ENCODE measurements at places on chromosomes 5 and 9. TPM values are rescaled to one million over a fixed set of nuclear protein-coding genes. Genes with fewer than 3 reads are reported as not detected.

DNA sequence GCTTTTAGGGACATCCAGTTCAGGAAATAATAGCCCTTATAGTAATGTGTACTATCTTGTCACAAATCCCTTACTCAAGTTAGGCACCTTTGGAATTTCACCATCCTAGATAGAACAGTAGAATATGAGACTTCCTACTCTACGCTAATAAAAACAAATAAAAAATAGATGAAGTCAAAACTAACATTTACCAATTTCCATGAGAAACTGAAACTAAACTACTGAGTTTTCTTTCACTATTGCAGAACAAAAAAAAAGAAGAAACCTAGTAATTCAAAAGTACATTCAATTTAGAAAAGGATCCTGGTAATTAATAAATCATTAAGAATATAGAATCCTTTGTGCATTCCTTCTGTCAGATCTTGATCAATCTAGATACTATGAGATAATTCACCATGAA lies 14.0 kb downstream of the STARD4 start:
- DNase-seq, result no peak
- H3K4me1 ChIP-seq, result peaks cover 28% of the 10 kb centered on the region
- no peaks in the 10 kb centered on the region for H3K27me3 ChIP-seq
- no peak overlapping the region for H3K4me3 ChIP-seq
- H3K36me3 ChIP-seq, result peaks cover 79% of the 10 kb centered on the region

FAM151B gene
- 0.43 TPM for total RNA-seq

DNA sequence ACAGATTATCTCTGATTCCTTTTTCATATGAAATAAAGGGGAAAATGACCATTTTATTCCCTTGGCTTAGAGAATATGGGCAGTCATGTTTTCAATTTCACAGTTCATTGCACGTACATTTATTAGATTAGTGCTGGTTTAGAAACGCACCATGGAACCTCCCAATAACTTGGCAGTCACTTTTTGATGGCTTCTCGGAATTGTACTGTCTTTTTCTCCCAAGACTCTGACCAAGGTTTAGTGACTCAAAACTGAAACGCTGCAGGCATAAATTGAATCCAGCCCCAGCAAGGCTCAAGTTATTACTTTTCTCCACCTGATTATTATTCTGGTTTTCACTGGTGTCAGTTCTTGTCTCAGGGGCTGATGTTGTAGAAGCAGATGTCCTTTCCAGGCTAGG lies 55.6 kb upstream of the EGFLAM start:
- peaks cover 2% of the 10 kb centered on the region for H3K27me3 ChIP-seq
- no peak overlapping the region for H3K27ac ChIP-seq
- no peak overlapping the region for H3K4me3 ChIP-seq
- H3K36me3 ChIP-seq, result no peaks in the 10 kb centered on the region

GRCh38 chr9:134624137-134624591 lies 17.4 kb upstream of the COL5A1 start:
- H3K27me3 ChIP-seq, result no peaks in the 10 kb centered on the region
- H3K4me3 ChIP-seq, result no peak overlapping the region
- no peaks in the 10 kb centered on the region for H3K4me1 ChIP-seq
- DNase-seq, result no peak
- H3K36me3 ChIP-seq, result no peaks in the 10 kb centered on the region

- DNase-seq, result no peak
- no peak overlapping the region for H3K4me3 ChIP-seq
- H3K27ac ChIP-seq, result peak overlapping the region; percentile 76
- H3K36me3 ChIP-seq, result no peaks in the 10 kb centered on the region
These were observed 33.4 kb downstream of the C5orf15 start for GRCh38 chr5:133934822-133935666.

DNA sequence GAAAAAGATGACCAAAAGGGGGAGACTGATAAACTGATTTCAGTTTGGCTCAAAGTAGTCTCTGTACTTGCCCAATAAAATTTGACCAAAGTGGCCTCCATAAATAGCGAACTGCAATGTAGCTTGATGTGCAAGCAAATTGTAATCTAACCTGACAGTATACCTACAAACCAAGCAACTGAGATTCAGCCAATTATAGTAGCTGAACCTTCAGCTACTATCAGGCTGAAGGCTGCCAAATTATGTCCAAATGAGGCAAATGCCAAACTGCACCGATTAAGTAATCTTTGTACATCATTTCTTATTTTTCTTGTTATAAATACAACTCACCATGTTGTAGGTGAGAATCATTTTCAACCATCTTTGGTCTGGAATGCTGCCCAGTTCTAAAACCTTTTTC lies 390.6 kb downstream of the CDH9 start:
- no peaks in the 10 kb centered on the region for H3K36me3 ChIP-seq
- no peak overlapping the region for H3K4me3 ChIP-seq
- no peaks in the 10 kb centered on the region for H3K4me1 ChIP-seq
- DNase-seq, result no peak
- no peaks in the 10 kb centered on the region for H3K27me3 ChIP-seq

DNA sequence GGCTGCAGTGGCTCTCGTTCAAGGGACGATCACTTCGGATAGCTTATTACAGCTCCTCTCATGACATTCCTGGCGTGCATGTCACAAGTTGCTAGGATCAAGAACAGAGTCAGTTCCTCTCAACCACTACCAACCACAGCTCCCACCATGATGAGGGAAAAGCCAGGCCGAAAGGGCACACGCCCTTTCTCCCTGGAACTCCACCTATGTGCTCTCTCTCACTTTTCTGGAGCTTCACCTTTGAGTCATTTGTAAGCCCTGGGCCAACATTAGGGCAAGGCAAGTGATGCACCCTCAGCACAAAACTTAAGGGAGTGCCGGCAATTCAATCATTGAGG lies 1.6 kb downstream of the SPACA9 start:
- H3K27me3 ChIP-seq, result peaks cover 4% of the 10 kb centered on the region
- peak overlapping the region; percentile 28 for H3K4me3 ChIP-seq
- no peaks in the 10 kb centered on the region for H3K36me3 ChIP-seq
- no peak for DNase-seq

- no peaks in the 10 kb centered on the region for H3K27me3 ChIP-seq
- no peak overlapping the region for H3K4me3 ChIP-seq
- no peak for DNase-seq
These were observed 1464.7 kb downstream of the EFNA5 start for GRCh38 chr5:106205916-106206571.

DNA sequence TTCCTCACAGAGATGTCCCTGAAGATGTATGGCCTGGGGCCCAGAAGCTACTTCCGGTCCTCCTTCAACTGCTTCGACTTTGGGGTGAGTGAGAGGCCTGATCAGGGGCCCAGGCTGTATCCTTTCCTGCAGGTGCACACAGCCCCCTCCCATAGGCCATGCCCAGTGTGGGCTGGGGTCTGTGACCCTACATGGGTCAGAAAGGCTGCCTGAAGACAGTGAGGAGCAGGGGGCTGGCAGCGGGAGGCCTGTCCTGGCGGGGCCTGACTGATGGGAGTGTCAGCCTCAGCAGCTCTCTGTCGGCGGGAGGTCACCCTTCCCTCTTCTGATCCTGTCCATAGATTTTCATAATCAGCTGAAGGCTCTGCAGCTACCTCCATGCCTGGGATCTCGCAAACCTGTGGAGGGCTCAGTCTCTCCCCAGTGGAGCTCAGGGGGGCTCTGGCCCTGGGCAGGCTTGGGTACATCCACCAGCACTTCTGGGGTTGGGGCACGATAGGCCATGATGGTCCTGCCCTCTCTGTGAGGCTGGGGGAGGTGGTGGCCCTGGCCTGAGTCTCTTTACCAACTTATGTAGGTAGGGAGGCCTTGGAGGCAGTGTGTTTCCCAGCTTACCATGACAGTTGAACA lies 98.5 kb downstream of the CACNA1B start:
- H3K4me3 ChIP-seq, result no peak overlapping the region
- no peak overlapping the region for H3K27ac ChIP-seq
- no peaks in the 10 kb centered on the region for H3K4me1 ChIP-seq
- no peak for DNase-seq
- H3K27me3 ChIP-seq, result no peaks in the 10 kb centered on the region

DNA sequence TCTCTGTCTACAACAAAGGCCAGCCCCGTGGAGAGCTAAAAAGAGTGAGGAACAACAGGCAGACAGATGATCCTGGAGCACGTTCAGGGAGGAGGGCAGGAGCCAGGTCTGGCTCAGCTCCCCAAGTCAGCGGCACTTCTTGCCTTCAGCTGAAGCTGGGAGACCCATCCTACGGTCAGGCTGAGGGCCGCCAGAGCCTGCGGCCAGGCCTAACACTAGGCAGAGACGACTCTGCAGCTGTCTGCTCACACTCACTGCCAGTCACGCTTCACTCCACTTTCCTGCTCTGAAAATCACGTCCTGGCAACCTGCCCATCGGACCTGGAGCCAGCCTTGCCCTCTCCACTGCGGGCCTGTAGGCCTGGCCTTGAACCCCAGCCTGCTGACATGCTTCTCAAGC lies 160.9 kb upstream of the LHFPL2 start:
- H3K27me3 ChIP-seq, result no peaks in the 10 kb centered on the region
- no peaks in the 10 kb centered on the region for H3K36me3 ChIP-seq
- no peak for DNase-seq
- H3K4me1 ChIP-seq, result no peaks in the 10 kb centered on the region
- no peak overlapping the region for H3K27ac ChIP-seq

GRCh38 chr5:170439944-170440269 lies 50.7 kb upstream of the KCNMB1 start:
- DNase-seq, result no peak
- H3K27me3 ChIP-seq, result no peaks in the 10 kb centered on the region
- no peak overlapping the region for H3K4me3 ChIP-seq

- H3K27me3 ChIP-seq, result no peaks in the 10 kb centered on the region
- DNase-seq, result no peak
- no peak overlapping the region for H3K27ac ChIP-seq
- no peaks in the 10 kb centered on the region for H3K4me1 ChIP-seq
- no peaks in the 10 kb centered on the region for H3K36me3 ChIP-seq
These were observed 353.2 kb downstream of the CWC27 start for GRCh38 chr5:65121880-65122436.

DNA sequence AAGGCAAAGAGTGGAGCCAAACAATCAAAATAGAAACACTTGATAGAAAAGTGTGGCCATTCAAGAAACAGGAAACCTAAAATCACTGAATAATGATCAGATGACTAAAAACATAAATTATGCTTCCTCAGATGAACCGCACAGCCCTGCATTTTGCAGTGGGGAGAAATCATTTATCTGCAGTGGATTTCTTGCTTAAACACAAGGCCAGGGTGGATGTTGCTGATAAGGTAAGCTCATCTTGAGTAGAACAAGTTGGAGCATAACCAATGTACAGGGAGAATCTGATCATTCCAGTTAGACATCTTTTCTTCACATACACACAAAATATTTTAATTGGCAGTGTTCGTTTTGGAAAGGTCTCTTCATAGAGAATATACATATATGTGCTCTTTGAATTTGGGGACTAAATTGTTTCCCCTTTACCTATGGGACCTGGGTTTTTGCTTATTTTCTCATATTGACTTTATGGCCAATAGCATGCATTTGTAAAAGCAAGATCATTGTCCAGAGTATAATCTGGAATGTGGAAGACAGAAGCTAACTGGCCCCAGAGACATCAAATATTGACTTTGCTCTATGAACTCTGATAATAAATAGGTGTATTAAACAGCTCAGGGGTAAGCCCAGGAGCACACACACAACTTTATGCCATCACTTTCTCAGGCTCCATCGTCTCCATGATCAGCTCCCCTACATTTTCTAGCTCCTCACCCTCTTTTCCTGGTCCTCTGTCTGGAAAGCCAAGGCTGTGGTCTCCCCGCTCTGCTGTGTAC lies 9.1 kb downstream of the ANKDD1B start:
- no peaks in the 10 kb centered on the region for H3K36me3 ChIP-seq
- H3K27me3 ChIP-seq, result no peaks in the 10 kb centered on the region
- H3K4me3 ChIP-seq, result no peak overlapping the region

EFNA5 gene
- total RNA-seq, result 0.32 TPM

GRCh38 chr9:35905912-35906679 lies at the start of gene HRCT1:
TSS of gene HRCT1 (plus strand) at chr9:35906202. CDS start at chr9:35906288, 86 bp downstream.
- no peak within 1 kb of the TSS for H3K4me3 ChIP-seq
- peaks cover 9% of the 10 kb centered on the region for H3K27me3 ChIP-seq
- no peak for DNase-seq
- peaks cover 36% of the 10 kb centered on the region for H3K4me1 ChIP-seq
- H3K27ac ChIP-seq, result no peak within 1 kb of the TSS

C9orf152 gene
- total RNA-seq, result not detected

CATSPER3 gene
- 0.34 TPM for total RNA-seq

- H3K4me3 ChIP-seq, result no peak overlapping the region
- no peaks in the 10 kb centered on the region for H3K4me1 ChIP-seq
- no peak for DNase-seq
- H3K27ac ChIP-seq, result no peak overlapping the region
These were observed 62.9 kb upstream of the IRX4 start for GRCh38 chr5:1945606-1946005.

- peak within 1 kb of the TSS; percentile 58 for H3K4me3 ChIP-seq
- H3K27ac ChIP-seq, result no peak within 1 kb of the TSS
- H3K27me3 ChIP-seq, result peaks cover 24% of the 10 kb centered on the region
- no peaks in the 10 kb centered on the region for H3K36me3 ChIP-seq
- no peak for DNase-seq
These were observed at the start of gene PTPRD for GRCh38 chr9:10612641-10613398. TSS of gene PTPRD (minus strand) at chr9:10613002.

MLANA gene
- total RNA-seq, result not detected

DNA sequence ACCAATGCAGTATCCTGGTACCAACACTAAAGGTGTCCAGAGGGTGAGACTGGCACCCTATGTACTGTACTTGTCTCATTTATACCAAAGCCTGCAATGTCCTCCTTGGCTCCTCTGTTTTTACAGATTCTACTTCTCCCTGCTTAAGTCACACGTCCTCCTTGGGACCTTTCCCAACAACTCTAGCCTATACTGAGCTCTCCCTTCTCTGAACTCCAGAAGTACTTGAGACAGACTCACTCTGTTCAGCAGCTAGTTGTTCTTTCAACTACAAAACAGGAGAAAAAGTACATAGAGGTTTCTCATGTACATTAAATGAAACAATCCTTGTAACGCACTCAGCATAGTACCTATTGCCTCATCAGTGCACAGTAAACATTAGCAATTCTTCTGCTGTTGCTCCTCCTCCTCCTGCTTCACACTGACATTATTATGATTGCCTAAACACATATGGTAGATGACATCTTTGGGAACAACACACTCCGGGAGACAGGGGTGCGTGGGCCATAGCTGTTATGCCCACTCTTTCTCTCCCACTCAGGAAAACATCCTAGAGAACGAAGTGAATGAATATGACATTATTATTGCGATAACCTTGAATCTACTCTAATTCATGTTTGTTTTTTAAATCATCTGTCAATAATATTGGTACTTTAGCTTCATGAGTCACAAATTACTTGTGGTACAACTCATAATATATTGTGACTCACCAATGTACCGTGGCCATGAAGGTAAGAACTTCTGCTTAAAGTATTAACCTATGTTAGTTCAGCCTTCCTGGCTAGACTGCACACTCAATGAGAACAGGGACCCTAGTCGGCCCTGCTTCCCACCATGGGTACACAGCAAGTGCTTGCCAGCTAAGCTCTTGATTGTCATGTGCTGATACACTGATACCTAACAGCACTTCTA lies 180.3 kb upstream of the ADRA1B start:
- H3K36me3 ChIP-seq, result no peaks in the 10 kb centered on the region
- no peaks in the 10 kb centered on the region for H3K4me1 ChIP-seq
- H3K4me3 ChIP-seq, result no peak overlapping the region
- DNase-seq, result no peak
- peaks cover 6% of the 10 kb centered on the region for H3K27me3 ChIP-seq

- no peaks in the 10 kb centered on the region for H3K27me3 ChIP-seq
- H3K4me1 ChIP-seq, result peaks cover 13% of the 10 kb centered on the region
- DNase-seq, result no peak
- peaks cover 52% of the 10 kb centered on the region for H3K36me3 ChIP-seq
- H3K4me3 ChIP-seq, result no peak overlapping the region
- H3K27ac ChIP-seq, result peak overlapping the region; percentile 36
These were observed 60.3 kb downstream of the UBAP2 start for GRCh38 chr9:33988219-33988890.

All from activated T-helper 2 cell treated with anti-CD3 and anti-CD28 coated beads, Interferon-gamma antibody, Interleukin-2, Interleukin-4, amounts not matched to agents 10 μg/mL and 5 μg/mL and 100 μg/mL, durations not matched to agents 14 hours and 24 hours and 36 hours (primary cell).